CD4-positive, alpha-beta T cell treated with Interleukin-17A for 4 hours (primary cell): ENCODE measurements at places on chromosomes 6 and 20.
A peak's percentile ranks its signal among the peaks of the same experiment; 100 is the strongest.

DNA sequence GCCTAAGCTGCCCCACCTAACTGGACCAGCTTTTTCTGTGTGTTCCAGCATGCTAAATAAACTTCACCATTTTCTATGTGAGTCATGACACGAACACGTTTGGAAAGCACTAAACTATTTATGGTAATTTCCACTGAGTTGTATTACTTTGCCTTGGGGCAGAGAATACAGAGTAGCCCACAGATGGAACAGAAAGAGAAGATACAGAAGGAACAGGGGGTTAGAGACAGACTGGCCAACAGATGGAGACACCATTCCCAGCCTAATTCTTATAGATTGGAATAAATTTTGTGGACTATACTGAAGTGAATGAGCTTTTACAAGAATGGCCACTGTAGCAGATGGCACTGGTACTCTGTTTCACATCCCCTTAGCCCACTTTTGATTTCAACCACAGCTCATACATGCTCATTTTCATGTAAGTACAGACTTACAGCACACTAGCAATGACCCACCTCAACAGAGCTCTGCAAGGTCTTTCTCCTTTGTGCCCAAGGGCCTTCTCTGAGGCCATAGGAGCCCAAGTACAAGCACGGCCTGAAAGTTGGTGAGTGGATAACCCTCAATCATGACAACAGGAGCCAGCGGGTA, 13.1 kb upstream of the NT5DC1 start:
- DNase-seq, result no peak

DNA sequence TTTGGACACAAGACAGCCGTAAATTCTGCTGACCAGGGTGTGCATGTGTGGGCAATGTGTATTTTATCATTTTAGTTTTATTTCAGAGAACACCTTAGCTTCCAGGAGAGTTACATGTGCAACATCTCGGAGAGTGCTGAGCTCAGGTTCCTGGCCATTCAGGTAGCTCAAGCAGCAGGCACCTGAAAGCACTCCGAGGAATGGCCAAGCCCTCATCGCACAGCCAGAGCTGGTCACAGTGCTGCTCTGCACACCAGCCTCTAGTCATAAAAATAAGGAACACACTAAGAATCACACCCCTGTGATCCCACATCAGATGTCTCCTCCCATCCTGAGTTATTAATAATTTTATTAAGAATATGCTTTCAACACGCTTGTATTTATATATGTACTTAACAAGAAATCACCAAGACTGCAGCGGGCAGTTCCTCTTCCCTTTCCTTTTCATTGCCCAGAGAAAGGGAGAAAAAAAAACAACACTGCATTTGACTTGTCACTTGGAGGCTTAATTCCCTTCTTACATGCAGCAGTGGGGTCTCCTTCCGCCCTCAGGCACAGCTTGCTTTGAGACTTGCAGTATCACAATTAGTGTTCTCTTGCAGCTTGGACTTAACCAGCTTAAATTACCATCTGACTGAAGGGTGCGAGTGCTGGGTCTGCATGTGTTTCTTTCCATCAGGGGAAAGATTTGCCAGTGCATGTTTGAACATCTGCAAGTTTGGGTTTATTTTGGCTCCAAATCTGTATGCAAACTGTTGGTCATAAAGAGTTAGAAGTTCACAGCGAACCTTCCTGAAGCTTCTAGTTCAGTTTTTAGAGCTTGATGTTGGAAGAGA, 36.0 kb upstream of the IRF4 start:
- no peak for DNase-seq

DNA sequence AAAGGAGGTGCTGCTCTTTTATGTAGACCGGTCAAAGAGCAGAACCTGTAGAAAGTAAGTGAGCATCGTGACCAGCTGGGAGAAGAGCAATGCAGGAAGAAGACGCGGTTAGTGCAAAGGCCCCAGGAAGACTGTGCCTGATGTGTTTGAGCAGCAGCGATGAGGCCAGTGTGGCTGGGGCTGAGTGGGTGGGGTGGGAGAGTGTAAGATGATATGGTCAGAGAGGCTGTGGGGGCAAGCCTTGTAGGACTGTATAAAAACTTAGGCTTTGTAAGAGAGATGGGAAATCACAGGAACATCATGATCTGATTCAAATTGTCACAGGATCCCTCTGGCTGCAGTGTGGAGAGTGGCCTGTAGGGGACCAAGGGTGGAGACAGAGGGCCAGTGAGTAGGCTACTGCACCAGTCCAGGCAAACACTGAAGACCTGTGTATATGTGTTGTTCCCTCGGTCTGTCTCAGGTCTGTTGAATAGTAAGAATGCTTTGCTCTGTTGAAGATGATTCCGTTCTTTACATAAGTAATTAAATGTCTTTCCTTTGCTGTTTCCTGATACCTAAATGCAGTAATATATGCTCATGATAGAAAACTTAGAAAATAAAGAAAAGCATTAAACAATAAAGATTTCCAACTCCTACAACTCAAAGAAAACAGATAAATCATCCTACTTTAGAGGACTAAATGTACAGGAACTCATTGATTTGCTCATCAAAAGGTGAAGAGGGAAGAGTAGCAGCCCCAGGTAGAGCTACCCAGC, 23.6 kb upstream of the WFDC2 start:
- no peak for DNase-seq

DNA sequence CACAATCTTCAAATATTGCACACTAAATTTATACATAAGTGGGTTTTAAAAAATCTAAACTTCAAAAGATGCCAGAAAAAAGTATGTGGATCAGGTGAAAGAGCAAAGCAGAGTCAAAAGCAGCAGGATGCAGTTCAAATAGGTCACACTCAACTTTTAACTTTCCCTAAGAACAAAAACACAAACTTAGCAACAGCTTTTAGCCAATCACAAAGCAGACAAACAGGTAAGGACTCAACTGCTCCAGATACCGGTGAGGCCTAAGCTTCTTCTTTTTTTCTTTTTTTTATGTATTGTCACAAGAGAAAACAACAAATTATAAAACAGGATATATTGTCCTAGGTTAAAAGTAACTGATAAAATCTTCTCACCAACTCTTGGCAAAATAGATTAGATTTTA, 74.7 kb downstream of the SESN1 start:
- no peak for DNase-seq

GRCh38 chr6:50270415-50270814, 220.7 kb upstream of the DEFB112 start:
- no peak for DNase-seq

GRCh38 chr6:25336996-25337395, 57.8 kb downstream of the CARMIL1 start:
- no peak for DNase-seq

DNA sequence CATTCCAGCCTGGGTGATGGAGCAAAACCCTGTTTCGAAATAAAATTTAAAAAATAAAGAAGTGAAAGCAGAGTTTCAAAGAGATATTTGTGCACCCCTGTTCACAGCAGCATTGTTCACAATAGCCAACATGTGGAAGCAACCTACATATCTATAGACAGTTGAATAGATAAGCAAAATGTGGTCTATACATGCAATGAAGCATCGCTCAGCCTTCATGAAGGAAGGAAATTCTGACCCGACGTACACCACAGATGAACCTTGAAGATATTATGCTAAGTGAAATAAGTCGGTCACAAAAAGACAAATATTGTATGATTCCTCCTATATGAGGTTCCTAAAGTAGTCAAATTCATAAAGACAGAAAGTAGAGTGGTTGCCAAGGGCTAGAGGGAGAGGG, 6.5 kb upstream of the NCOA6 start:
- no peak for DNase-seq

DNA sequence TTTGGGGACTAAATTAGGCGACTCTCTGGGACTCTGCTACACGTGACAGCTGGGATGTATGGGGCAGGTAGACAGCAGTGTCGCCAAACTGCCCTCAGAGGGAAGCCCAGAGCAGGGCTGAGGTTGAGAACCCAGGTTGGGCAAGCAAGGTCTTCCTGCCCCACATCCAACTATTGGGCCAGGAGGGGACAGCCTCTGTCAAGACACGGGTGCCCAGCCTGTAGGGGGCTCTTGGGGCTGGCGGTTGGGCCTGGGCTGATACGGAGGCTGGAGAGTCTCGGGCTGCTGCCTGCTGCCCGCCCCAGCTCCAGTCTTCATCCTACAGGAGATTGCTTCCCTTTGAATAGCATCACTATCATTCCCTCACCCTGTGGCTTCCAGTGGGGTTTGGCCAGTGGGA, 33.3 kb downstream of the CPNE5 start:
- DNase-seq, result no peak

DNA sequence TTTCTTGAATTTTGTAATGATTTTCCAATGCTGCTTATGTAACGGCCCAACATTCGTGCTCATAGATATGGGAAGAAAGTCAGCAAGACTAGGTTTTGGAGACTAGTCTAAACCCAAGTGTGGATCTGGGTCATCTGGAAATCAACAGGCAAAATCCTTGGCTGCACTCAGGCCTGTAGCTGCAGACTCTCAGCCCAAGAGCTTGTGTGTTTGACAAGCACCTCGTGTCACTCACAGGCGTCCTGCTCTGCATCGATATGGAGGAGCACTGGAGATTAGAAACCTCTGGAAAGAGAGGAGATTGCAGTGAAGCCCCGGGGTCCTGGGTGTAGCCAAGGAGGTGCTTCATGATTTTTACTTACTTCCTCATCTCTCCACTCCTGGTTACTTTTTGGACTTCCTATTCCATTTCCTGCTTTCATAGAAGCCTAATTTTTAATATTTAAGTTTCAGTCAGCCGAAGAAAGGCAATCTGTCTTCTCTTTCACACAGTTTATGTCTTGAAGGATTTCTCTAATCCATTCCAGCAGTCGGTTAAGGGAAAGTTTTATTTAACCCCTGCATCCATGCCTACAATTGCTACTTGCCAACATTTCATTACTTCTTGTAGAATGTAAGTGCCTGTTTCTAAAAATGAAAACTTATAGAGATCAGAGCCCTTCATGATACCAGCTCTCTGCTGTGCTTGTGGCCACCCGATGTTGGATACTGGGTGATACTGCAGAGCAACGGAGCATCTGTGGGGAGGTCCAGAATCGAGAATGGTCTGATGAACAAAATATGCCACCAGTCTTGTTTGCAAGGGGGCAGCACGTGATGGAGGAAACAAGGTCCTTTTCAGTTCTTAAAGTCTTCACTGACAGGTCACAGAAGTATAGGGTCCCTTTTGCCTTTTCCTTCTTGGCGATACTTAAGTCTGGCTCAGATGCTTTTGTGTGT, 296.3 kb downstream of the QKI start:
- no peak for DNase-seq

DNA sequence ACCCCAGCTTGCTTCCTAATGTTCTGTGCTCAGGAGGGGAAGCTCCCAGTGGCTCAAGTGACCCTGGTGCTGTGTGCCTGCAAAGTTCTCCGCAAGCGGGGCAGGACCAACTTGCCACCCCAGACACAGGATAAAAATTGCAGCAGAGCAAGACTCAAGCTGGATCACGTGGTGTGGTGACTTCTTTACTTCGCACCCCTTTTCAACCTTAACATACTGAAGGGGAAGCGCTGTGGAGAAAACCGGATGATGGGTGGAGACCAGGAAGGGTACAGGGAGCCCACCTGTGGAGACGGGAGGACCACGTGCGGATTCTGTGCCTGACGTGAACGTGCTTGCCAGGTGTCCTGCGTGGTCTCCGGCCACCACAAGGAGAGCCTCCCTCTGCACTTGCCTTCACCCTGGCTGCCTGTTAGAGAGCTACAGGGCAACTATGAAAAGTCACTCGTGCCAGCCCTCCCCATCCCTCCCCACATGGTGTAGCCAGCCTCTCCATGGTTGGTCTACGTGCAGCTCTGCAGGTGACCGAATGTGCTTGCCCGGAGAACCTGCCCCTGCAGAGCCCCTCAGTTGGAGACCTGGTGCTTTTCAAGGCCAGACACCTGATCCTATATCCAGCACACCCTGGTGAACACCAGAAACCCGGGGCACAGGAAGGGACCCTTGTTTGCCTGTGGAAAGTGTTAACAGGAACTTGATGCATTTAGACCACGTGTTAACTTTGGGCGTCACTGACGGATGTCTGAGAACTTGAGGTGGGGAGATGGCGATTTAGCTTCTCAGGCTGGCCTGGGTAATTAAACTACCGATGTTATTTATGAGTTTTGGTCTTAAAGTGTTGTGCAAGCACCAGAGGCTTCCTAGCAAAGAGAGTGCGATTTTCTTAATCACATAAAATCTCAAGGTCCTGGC, 23.9 kb upstream of the DACT2 start:
- DNase-seq, result no peak

DNA sequence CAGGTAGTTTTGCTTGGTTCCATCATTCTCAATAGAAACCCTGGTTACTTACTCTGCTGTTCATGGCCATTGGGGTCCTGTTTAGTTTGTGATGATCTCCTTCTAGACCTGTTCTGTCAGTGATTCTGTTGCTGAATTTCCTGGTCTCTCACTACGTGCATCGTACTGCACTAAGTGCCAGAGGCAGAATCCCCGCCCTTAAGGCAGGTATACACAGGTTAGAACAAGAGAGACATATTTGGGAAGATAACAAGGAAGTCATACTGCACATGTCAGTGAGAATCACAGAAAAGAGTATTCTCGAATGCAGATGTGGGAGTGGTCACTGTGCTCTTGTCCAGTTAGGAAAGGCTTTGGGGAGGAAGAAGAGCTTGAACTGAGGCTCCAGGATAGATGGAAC, 148.1 kb upstream of the MYLIP start:
- DNase-seq, result no peak

GRCh38 chr6:712805-713204, 19.9 kb upstream of the EXOC2 start:
- DNase-seq, result no peak

- peak; percentile 18 for DNase-seq
Observed at GRCh38 chr6:125749865-125750691, 646 bp downstream of the HEY2 start.

DNA sequence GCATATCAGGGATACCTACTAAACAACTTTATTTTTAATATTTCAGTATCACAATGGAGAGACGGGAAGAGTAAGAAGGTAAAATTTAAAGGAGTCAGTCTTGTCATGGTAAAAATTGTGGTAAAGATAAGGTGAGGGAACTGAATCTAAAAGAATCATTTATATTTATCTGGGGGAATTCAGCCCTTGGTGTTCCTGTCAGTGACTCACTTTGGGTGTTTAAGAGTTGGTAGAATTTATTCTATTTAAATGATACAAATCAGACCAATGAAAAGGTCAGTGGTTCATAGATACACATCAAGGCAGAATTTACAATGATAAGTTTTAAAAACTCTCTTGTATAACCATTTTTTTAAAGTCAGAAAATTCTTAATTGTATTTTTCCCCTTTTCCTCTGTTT, 164.4 kb downstream of the CDKAL1 start:
- DNase-seq, result no peak
